ENCODE measurements at places on chromosomes 1 and 21.

DNA sequence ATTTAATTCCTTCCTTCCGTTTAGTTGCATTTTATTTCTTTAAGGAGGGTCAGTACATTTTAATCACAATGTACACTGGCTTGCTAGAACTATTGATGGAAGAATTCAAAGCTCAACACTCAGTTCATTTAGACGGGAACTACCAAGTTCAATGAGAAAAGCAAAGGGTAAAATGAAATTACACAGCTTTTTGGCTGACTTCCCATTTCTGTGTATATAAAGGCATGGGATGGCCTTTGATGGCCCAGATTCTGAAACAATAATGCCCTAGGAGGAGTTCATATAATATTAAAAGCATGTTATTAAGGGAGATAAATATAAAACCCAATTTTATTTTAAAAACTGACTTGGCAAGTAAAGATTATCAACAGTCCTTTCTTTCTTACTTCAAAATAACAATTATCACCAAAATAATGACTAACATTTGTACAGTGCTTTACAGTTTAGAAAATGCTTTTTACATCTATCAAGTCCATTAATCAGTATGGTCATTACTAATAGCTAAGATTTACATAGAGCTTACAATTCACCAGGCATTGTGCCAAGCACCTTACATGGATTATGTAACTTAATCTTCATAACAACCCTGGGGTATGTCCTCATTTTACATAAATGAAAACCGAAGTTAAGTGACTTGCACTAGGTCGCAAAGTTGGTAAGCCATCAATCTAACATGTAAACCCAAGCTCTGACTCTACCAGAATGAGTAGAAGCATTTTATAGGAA, 402.4 kb downstream of the OMA1 start:
- no peak for DNase-seq

DNA sequence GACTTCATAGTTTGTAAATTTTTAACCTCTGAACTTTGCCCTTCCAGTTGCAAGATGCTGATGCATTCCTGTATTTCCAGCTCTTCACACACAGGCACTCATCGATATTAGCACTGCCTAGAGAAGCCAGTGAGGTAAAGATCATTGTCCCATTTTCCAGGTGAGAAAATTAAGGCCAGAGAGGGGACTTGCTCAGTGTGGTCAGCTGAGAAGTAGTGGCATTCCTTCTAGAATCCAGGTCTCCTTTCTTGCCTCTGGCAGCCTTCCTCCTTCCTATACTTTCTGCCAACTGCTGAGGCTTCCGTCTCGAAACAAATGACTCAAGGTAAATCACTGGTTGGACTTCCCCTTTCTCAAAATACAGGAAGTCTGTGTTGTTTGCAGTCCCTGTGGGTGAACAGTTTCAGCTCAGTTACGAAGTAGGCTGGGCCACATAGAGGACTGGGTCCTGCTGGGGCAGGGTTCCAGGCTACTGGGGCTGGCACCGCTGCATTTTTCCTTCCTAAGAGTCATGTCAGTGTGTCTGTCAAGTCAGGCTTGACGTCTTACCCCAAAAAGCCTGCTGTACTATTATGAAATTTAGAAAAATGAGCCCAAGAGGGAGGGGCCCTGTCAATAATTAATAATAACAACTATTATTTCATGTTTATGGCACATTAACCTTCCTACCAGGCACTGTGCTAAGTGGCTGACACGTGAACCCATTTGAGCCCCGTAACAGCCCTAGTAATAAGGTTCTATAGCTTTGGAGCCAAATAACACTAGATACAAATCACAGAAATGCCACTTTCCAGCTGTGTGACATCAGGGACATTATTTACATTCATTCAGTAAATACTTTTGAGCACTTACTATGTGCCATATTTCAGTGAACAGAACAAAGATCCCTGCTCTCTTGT, 16.6 kb upstream of the RNF19B start:
- DNase-seq = peak; percentile 70

DNA sequence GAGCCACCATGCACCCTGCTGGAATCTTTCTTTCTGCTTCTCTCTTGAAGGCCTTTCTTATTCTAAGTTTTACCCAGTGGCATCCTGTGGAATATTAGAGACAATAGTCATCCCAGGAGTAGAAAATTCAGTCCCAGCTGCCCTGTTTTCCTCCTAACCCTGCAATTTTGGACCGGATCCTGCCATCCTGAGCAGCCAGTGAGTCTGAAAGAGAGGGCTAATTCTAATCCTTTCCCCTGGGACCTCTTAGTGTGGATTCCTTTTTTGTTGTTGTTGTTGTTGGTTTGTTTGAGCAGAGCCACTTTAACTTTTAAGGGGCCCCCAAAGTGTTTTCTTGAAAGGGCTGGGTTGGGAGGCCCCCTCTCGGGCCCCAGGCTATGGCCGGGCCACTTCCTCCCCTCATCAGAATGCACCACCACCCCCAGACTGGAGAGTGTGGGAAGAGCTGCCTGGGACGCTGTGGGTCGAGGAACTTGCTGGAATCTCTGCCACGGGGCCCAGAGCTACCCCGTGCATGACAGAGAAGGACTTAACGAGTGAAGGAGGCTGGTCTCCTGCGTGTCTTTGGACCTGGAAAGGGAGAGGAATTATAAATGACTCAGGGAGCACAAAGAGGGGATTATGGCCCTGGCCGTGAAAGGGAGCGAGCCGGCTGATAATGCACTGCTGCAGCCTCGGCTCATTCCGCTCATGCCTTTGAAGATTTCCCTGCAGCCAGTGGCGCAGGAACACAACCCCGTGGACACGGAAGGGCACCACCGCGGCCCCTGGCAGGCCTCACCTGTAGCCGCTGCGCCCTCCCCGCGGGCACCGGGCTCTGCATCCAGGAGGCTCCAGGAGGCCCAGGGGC, 81.0 kb upstream of the AKT3 start:
- no peak for DNase-seq

GRCh38 chr1:117060441-117061317, 553 bp downstream of the TTF2 start:
- DNase-seq = peak; percentile 33

DNA sequence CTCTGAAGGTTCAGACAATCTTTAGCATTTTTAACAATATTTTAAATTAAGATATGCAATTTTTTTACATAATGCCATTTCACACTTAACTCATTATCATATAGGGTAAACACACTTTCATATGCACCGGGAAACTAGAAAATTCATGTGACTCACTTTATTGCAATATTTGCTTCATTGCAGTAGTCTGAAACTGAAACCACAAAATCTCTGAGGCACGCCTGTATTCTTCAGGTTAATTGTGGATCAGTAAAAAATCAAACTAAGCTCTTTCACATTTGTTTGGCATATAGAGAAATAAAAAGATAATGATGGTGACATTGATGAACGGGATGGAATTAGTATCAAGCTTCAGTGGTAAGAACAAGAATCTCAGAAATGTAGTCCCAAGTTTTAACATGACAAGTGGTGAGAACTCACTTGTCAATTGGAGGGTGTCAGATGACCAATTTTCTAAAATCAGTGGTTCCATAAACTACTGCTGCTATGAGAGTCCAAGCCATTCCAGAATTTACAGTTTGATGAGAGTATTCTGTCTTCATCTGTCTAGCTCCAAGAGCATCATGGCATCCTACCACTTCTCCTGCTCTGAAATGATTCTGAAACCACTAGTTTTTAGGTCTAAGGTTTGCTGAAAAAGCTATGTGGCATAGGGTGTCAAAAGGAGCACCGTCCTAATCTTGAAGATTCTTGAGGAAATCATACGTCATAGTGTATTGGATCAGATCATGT, 281.0 kb downstream of the PTPRC start:
- no peak for DNase-seq

DNA sequence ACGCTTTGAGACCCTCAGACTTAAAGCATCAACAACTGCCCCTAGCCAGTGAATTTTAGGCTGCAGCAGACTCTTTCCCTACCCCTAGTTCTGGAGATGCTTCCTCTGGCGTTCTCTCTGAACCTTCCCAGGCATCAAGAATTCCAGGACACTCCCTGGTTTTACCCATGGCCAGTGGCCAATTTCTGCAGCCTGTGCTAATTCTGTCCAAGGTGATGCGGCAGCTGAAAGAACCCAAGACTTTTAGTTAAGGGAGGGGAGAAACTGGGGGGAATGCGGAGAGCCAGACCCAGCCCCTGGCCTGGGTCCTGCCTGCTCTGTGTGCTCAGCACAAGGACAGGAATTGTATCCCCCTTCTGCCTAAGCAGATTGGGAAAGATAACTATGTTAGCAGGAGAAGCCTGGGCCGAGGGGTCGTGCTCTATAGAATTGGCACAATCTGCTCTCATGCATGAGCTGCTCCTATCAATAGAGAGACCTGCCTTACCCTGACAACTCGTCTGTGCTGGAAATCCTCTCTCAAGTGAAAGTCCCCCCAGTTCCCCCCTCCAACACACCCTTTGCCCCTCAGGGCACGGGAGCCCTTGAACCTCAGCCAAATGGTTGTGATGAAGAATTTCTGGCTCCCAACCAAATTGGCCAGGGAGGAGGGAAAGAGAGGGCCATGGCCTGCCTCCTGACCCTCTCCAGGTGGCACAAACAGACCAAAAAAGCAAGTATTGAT, 5.4 kb upstream of the GJA8 start:
- no peak for DNase-seq

GRCh38 chr1:34668063-34668462, 86.8 kb upstream of the GJB5 start:
- no peak for DNase-seq

DNA sequence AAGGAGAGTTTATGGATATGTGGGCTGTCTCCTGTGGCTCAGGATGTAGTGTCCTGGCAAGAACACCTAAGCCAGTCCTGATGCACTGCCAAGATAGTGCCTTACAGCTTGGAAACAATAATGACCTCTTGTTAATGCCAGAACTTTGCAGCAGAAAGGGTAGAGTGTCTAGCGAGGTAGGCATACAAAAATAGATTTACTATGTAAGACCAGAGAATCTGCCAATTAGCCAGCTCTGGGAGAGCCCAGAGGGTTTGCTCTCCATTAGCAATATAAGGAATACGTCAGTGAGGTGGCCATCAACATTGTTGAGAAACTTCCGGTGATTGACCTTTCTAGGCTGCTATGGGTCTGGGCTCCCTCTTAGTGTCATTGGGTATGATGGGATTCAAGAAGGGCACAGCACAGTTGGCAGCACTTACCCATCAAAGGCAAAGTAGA, 178.5 kb upstream of the GALNT2 start:
- no peak for DNase-seq

DNA sequence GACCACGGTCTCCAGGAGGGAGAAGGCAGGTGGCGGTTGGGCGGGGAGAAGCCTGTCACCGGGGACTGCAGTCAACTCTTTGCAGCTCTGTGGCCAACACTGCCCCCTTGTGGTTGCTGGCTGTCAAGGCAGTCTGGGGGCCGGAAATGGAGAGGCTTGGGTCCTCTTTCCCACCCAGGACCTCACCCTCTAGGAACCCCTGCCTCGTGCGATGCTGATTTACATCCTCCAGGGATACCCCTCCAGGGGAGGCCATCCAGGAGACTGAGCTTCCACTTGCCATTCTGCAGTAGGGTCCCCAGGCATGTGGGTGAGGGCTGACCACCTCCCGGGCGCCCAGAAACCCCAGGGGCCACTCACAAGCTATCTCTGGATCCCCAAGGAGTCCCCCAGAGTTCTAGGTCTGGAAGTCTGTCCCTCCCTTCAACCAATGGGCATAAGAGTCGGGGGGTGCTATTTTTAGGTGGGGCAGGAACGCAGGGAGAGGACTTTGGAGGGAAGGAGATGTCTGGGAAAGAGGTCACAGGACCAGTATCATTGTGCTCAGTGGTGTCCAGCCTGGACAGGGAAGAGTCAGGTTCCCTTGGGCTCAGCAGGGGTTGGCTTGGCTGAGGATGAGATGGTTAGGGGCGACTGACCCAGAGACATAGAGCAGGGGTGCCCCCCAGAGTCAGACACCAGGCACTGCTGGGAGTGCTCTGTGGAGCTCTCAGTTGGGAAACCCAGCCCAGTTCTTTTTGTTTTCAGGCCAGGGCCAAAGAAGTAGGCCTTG, 7.1 kb upstream of the GPR61 start:
- peak; percentile 69 for DNase-seq

DNA sequence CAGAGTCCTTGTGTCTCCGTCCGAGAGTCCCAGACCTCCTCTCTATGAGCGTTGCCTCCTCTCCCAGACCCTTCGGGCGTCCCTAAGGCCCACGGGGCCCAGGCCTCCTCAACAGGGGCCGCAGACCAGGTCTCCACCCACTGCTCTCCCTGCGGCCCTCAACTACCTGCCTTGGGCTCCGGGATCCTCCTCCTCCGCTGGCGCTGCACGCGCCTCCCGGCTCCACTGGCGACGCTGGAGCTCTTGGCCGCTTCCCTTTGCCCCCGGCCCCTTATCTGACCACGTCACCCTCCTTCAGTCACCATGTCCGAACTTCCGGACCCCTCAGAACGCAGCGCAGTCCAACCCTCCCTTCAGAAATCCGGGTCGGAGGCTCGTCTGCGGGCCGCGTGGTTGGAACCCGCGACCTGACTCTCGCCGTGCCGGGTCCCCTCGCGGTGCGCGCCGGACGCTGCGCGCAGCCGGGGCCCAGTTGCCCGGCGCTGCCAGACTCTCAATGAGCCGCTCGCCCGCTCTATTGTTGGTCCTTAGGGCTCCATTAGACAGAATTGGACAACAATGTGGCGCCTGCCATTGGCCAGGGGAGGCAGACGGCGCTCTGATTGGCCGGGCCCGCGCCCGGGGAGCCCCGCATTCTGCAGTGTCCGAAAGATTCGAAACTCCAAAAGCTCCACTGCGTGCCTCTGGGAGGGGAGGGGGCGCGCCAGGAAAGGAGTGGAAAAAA, at the start of gene DMRTA2:
Gene DMRTA2 (minus strand): TSS at position 498 of the 724 bp plus-strand sequence. CDS start 1,907 bp downstream, outside the sequence.
- DNase-seq = peak; percentile 83

DNA sequence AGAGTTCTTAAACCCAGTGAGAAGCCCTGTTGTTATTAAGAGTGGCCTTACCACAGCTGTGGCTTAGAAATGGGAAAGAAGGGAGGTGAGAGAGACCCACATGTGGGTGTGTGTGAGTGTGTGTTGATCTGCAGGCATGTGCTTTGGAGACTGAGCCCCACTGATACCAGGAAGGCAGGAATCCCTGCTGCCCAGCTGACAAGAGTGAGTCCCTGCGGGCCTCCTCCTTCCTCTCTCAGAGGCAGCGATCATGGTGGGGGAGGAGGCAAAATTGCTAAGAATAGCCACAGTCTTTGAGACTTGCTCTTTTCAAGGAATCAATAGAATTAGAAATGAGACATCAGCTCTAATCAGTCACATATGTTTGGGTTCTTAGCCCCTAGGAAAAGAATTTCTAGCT, 87.0 kb upstream of the WARS2 start:
- DNase-seq = no peak

DNA sequence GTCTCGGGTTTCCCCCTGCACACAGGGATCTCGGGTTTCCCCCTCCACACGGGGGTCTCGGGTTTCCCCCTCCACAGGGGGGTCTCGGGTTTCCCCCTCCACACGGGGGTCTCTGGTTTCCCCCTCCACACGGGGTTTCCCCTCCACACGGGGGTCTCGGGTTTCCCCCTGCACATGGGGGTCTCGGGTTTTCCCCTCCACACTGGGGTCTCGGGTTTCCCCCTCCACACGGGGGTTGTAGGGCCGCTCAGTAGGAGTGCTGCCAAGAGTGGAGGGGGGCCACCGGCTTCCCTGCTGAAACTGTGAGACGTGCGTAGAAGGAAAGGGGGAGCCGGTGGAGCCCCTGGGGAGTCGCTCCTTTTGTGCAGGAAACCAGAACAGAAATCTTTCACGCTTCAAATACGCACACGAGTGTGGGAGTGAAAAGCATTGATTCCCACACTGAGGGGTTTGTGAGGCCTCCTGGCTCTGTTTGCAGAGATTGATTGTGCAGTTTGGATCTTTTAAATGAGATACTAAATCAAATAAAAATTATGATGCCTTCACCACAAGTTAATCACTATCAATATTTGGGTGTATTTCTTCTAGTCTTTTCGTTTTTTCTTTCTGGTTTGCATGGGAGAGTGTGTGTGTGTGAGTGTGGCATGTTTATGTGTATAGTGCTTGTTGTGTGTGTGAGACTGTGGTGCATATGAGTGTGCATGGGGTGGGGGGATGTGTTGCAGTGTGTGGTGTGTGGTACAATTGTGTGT, 54.3 kb upstream of the TRAPPC10 start:
- DNase-seq = no peak

Measured in NCI-H2081 (cell line).